ENCODE measurements at places on chromosomes 13 and 19.

DNA sequence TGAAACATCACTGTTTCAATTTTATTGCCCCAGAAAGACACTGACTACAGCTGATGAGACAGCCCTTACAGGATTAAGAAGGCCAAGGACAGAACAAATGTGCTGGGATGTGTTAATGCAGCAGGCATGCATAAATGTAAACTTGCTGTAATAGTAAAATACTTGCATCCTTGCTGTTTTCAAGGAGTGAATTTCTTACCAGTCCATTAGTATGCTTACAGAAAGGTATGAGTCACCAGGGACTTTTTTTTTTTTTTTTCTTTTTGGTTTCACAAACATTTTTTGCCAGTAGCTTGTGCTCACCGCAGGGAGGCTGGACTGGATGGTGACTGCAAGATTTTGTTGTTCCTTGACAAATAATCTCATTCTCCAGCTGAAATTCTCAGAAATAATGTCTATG is 55.1 kb downstream of the GPR180 start:
- peak; percentile 10 for DNase-seq

GRCh38 chr13:67859904-67860303 is 629.8 kb upstream of the PCDH9 start:
- no peak for DNase-seq

DNA sequence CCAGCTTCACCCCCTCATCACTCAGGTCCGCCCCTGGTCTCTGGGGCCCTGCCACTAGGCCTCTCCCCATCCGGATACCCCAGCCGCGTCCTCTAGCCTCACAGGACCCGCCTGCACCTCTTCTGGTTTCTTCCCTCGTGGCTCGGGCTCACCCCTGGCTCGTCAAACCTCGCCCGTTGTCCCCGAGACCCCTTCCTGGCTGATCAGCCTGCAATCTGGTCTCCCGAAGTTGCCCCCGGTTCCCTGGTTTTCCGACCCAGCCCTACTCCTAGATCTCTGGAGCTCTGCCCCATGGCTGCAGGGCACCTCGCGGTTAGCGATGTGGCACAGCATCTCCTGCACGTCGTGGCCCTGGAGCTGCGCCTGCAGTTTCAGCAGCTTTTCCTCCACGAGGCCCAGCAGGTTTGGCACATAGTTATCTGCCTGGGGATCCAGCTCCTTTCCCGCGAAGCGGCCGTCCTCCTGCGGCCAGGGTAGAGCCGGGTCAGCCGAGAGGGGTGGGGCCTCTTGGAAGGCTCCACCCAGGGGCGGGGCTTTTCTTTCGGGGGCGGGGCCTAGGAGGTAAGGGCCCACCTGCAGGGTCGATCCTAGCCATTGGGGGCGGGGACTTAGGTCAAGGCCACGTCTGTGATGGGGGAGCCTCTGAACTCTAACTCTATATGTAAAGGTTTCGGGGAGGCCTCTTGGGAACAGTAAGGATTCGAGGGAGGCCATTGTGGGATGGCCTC is 2.4 kb upstream of the RGL3 start:
- no peak for DNase-seq

DNA sequence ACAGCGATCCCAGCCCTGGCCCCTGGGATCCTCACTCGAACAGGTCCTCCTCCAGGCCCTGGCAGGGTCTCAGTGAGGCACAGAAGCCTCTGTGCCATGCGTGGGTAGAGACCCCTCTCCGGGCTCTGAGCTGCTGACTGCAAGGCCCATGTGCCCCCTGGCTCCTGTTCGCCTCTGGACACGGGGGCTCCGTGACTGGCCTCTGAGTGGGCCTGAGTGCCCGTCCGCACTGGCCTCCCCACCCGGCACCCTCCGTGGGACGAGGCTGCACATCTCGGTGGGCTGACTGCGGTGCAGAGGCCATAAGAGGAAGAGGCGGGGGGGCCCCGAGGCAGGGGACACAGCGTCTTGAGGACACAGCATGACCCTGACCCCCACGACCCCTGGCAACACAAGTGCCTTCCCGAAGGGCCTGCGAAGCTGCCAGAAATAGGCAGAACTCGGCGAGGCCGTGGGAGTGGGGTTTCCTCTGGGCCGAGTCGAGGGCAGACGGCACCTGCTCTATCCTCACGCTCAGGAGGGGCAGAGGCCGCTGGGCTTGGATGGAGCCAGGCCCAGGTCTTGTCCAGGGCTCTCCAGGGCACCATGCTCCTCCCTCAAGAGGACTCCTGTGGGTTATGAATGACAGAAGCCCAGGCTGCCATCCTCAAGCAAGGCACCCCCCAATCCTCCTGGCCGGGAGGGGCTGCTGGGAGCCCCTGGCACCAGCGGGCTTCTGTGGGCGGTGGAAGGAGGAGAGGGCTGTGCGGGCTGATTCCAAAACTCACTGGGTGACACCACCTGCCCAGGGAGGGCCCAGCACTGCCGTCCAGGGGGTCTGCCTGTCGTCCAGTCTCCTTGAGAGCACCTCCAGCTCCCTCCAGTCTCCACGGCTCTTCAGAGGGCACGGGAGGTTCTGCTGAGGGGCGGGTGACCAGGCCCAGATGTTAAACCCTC is 52.6 kb downstream of the RASA3 start:
- DNase-seq = no peak

GRCh38 chr19:2615782-2616181 is 86.7 kb downstream of the GNG7 start:
- DNase-seq = no peak

DNA sequence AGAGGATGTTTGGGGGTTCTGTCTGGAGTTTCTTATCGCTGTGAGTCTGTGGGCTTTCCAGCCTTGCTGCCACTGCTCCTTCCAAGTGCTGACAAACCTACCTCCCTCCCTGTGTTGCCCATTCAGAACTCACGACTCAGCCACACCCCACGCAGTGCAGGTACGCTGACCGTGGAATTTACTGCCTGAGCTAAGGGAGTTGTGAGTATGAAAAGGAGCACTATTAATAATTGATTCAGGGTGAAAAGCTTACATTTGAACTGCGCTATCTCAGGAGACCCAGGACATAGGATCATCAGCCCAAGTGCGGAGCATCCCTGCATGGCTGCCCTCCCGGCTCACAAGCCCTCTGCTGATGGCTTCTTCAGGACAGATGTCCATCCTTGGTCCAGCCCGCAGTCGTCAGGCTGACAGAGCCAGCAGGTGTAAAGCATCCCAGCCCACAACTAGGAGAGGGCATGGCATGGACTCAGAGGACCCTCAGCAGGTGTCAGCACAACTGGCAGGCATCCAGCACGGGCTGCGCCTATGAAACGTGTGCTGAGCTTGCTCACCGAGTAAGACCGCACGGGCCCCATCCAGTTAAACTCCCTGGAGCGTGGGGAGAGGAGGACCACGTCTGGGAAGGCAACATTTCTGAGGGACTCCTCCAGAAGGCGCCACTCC is 244.0 kb downstream of the COL4A1 start:
- no peak for DNase-seq

- DNase-seq = no peak
Observed at GRCh38 chr13:104872153-104872552, 1663.3 kb downstream of the EFNB2 start.

DNA sequence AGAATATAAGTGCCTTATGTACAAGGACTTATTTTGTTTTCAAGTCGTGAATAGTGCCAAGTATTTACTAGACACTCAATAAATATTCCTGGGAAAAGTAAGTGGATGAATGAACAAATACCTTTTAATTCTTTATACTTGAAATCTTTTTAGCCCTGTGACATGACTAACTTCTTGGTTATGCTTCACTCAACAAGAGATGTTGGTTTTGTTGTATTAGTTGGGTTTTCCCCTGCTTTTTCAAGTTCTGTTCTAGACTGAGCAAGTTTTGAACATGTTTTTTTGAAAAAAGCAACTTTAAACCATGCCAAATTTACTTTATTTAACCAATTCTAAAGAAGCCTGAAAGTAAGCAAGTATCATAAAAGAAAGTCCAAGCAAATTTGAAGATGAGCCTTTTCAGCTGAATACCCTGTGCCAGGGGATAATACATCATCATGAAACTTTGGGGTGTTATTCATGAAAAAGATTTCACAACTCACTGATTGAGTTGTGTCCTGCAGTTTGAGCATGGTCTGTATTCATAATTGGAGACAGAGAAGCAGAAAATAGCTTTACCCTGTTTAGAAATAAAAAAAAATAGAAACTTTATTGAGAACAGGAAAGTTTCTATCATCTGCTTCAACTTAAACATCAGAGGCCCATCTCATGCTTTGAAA is 11.1 kb downstream of the LMO7 start:
- DNase-seq = no peak

GRCh38 chr19:46950526-46951170 is 69.0 kb upstream of the NPAS1 start:
- no peak for DNase-seq

DNA sequence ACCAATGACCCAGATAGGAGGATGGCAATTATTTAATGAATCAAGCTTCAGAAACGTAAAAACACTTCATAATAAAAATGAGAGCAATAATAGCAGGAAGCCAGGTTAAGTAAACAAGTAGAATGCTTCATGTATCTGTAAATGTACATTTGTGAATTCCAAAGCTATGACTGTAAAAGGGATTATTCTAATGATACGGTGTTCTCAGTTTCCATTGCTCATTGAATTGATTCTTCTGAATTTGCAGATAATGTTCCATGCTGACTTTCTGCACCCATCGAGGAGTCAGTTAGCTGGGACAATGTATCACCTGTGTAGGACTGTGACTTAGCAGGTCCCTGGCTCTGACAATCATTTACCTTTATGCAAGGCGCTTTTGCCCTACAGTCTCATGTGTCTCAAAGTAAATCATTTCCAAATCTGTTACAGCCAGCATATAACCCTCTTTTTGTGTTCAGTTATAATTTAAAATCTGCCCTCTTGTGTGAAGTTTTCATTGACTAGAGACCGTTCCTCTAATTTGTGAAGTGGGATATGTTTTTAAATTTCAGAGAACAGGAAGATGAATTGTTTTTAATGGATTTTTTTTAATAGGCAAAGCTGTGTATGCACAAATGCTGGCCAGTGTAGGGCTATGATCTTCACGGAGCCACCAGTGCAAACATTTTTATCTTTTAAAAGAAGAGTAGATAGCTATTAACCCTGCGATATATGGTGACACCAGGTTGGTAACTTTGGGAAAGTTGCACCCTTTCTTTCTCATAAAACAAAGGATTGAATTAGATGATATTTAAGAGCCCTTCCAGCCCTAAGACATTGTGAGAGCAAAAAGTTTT is 267.1 kb downstream of the KLF5 start:
- peak; percentile 49 for DNase-seq

GRCh38 chr19:610801-611480 is 21.3 kb downstream of the HCN2 start:
- peak; percentile 58 for DNase-seq

DNA sequence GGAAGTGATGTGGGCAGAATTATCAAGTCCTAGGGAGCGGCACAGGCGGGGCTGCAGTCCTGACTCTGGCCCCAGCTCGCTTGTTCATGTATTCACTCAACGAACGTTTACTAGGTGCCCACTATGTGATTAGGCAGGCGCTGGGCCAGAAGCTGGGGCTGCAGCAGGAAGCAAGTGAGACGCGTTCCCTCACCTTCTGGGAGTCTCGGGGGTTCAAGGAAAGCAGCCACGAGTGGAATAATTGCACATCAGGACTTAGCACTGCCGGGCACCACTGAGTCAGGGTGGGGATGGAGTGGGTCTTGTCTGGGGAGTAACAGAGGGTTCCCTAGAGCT is 2.5 kb upstream of the LMTK3 start:
- DNase-seq = no peak

GRCh38 chr19:11256189-11256588 is 6.1 kb downstream of the DOCK6 start:
- no peak for DNase-seq

DNA sequence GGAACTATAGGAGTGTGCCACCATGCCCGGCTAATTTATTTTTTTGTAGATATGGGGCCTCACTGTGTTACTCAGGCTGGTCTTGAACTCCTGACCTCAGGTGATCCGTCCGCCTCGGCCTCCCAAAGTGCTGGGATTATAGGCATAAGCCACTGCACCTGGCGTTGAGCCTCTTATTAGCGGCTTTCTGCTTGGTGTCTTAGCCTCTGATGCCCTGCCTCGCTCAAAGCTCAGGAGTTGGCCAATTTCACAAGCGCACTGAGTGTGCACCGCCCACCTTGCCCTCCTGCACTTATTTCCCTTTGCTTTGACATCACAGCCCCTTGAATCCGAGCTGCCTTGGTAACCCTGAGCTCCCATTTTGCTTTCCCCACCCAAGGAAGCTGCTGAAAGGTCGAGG is 10.1 kb downstream of the YIPF2 start:
- no peak for DNase-seq

DNA sequence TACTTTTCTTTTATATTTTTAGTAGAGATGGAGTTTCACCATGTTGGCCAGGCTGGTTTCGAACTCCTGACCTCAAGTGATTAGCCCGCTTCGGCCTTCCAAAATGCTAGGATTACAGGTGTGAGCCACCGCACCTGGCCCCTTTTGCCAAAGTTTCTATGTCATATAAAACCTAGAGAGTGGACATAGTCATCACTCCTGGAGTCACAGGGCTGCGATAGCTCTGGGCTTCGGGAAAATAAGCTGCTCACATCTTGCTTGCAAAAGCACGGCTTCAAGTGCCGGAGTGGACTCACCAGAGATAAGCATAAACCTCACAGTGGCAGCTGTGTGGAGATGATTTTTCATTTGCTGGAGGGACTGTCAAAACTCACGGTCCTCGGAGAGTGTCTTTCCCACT is 171.2 kb downstream of the TEX29 start:
- DNase-seq = no peak

DNA sequence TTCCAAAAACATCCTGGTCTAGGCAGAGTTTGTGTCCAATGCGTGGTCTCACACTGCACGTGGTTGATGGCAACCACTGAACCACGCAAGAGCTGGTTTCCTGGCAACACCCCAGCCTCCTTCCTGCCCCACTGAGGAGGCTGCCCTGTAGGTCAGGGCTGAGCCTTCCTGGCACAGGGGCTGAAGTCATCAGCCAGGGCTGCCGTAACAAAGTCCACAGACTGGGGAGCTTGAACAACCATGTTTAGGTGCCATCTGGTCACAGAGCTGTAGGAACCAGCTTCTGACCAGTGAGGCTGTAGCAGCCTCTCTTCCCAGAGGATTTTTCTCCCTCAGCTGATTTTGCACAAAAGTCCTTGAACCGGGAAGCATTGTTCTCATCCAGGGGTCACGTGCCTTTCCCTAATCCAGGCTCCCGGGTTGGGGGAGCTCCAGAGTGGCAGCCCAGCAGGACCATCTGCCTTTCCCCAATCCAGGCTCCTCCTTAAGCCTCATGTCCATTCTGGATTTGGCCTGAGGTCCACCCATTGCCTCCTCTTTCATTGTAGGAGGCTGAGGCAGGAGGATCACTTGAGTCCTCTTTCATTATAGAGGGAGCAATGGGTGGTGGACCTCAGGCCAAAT is 53.9 kb downstream of the CHST8 start:
- no peak for DNase-seq

- peak; percentile 82 for DNase-seq
Observed at GRCh38 chr13:93226623-93227279, at the start of gene GPC6. TSS of gene GPC6 (plus strand) at chr13:93226807.

DNA sequence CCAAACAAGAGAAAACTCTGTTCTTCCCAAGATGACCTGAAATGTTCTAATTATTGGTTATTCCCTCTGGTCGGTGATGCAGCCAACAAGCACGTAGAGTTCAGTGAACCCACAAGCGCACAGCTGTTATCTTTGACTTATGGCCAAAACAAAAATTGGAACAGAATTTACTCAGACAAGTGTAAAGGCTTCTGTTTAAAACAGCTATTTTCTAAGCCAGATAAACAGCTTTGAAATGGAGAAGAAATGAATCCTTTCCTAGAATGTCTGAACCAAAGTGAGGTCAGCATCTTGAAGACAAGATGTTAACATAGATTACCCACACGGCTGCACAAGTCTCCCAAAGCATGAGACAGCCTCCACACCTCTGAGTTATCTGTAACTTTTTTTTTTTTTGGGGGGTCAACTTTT is 669.2 kb downstream of the DIAPH3 start:
- DNase-seq = no peak

All from A549 (cell line).